ENCODE measurements at places on chromosomes 4 and X.

DNA sequence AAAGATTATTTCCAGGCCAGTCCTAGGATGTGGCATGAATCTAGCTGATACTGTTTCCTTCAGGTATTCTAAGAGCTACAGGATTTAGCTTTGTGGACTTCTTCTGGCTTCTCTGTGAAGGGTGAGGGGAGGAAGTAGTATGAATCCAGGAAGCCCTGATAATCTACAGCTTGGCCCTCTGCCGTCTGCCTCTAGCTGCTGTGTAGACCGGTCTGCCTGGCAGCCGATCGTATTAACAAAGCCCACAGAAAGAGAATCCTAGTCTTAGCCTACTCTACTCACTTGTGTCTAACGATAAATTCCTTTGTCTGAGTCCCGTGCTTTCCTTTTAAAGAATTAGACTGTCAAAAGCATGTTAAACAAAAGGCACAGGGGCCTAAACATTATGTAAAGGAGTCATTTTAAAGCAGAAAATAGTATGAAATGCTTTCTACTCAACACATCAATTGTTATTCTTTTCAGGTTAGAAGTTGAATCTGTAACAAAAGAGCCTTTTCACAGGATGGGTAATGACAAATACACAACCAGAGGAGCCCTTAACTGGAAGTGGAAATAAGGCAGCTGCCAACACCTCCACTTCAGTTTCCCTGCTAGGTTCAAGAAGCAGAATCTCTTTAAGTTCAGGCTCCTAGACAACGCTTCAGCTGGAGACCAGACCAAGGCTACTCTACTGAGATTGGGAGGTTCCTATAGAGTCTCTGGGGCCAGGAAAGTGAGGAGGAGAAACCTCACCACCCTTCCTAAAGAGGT is 48.9 kb upstream of the UCP1 start:
- no peak for DNase-seq

DNA sequence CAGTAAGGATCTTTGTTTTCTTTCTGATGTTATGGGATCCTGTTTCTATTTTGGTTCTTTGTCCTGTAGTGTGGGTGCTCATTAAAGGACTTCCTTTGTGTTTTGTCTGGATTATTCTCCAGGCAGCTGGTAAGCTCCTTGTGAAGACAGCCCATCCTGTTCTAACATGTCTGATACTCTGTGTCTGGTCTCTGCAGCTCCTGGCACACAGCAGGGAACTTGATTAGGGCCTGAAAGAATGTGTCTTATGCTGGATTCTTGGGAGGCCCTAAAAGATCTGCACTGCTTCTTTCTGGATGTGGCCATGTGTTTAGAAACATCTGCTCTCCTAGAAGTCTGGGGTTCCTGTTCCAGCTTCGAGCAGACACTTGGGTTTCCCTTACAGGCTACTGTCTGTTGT is 38.1 kb upstream of the ATXN3L start:
- no peak for DNase-seq

- DNase-seq: no peak
Measured at GRCh38 chr4:24770667-24771066, 24.7 kb upstream of the SOD3 start.

DNA sequence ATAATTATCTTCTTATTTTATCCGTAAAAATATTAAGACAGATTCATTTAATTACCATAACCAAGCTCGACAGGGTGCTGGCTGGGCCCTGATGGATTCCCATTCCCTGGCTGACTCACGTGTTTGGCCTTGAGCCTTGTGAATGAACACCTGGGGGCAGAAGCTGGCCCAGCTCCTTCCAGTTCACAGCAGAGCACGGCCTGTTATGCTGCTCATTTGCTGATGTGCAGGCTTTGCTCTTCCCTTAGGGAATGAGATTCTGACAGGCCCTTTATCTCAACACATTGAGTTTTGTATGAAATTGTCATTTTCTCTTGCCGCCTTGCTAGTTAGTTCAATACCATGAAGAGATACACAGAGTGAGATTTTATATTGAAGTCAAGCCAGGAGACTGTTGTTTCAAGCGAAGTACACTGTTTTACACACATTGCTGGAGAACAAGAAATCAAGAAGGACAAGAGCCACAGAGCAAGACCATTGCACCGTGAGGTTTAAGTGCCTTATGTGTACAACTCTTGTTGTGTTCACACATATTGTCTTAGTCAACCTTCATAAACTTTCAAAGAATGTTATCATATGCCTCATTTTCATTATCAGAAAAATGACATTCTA is 1583.3 kb downstream of the STIM2 start:
- DNase-seq: no peak

GRCh38 chr4:26181616-26182015 is 139.2 kb upstream of the RBPJ start:
- DNase-seq: no peak

GRCh38 chrX:86237482-86237881 is 89.2 kb downstream of the DACH2 start:
- DNase-seq: no peak

GRCh38 chr4:133146574-133147241 is 2.4 kb upstream of the PCDH10 start:
- DNase-seq: no peak

DNA sequence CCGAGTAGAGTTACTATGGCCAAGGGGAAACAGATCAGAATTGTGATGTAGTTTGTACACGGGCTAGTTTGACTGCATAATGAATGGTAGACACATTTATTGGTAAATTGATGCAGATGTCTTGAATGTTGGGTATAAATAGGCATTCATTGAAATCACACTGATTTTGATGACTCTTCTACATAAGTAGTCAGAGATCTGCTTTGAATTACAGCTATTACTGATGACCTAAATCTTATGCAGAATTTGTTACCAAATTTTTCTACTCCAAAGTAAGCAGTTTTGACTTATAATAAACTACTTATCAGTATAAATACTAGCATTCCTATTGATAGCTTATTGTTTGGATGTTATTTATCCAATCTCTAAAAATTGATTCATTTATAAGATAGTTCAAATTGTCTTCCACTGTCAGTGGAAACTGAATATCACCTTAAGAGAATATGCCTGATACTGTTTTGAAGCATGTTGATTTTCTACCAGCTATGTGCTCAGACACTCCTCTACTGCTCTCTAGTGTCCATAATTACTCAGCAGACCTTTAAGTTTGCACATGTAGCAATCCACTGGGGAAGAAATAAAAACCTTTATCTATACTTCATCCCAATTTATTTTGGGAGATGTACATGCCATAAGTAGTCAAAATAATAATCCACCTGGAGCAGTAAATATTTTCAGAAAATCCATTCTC is 120.3 kb downstream of the RASL11B start:
- no peak for DNase-seq

GRCh38 chrX:14590216-14590615 is 60.9 kb downstream of the GLRA2 start:
- DNase-seq: no peak

DNA sequence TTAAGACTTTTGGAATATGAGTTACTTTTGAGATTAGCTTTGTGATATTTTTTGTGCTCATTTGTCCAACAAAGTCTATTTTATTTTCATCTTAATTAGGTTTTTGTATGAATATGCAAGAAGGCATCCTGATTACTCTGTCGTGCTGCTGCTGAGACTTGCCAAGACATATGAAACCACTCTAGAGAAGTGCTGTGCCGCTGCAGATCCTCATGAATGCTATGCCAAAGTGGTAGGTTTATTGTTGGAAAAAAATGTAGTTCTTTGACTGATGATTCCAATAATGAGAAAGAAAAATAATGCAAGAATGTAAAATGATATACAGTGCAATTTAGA is 10.8 kb downstream of the ALB start:
- DNase-seq: no peak

GRCh38 chr4:189129044-189129694 is 811.5 kb upstream of the FRG1 start:
- no peak for DNase-seq
